Activated CD4-positive, alpha-beta T cell treated with anti-CD3 and anti-CD28 coated beads, Interleukin-2, amount 10 ng/mL, durations not matched to agents 7 days and 5 days (primary cell): ENCODE measurements at places on chromosomes 12 and 14. TPM values are rescaled to one million over a fixed set of nuclear protein-coding genes. Genes with fewer than 3 reads are reported as not detected.

GLS2 gene
- total RNA-seq = 1.1 TPM

CCDC175 gene
- not detected for total RNA-seq

DNA sequence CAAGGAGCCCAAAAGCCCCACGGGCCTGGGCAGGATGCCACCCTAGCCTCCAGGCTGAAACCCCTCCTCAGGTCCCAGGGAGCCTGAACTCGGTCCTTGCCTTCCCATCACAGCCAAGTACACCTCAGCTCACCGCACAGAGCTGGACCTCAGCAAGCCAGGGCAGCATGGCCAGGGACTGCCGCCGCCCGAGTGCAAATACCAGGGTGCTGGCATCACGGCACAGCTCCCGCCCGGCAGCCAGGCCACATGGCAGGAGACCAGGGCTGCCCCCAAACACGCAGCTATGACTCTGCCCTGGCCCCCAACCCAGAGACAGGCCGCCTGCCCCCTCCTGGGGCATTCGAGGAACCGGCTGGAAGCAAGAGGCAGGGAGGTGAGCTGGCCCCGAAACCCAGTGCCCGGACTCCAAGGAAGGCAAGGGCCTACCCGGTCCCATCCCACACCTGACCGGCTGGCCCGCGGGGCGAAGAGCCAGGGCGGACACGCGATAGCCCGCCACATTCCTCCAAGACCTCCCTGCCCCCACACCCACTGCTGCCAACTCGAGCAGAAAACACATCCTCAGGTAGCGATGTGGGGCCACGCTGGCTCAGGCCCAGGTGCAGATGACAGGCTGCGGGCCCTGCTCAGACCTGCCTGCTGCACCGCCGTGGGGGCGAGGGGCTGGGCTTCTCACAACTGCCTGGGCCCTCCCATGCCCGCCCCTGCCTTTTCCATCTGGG lies 2.7 kb downstream of the JAG2 start:
- H3K27me3 ChIP-seq = peaks cover 15% of the 10 kb centered on the region
- no peak for DNase-seq
- no peak overlapping the region for H3K4me3 ChIP-seq
- H3K36me3 ChIP-seq = no peaks in the 10 kb centered on the region

DNA sequence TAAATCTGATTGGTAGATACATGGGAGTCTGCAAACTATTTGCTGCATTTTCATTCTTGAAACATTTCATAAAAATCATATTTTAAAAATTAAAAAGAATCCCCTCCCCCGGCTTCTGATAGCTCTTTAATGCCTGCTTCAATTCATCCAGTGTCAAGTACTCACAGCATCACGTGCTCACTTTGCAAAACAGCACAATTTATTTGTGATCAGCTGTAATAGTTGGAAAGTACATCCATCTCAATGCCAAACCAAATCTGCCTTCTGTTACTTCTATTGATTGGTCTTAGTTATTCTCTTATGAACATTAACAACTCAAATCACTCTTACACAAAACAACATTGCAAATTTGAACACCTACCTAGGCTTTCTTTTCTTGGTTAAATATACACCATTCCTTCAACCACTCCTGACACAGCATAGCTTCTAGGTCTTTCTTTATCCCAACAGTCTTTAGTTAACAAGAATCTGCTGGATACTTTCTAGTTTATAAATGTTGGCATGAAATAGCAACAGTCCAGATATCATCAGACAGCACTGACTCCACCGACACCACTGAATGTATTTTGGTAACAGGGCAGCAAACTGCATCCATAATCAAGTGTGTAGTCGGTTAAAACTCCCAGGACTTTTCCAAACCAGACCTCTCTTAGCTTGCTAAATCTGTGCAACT lies 58.0 kb downstream of the PARP11 start:
- no peak overlapping the region for H3K4me3 ChIP-seq
- no peak overlapping the region for H3K27ac ChIP-seq
- peaks cover 46% of the 10 kb centered on the region for H3K36me3 ChIP-seq
- H3K27me3 ChIP-seq = no peaks in the 10 kb centered on the region
- peaks cover 6% of the 10 kb centered on the region for H3K4me1 ChIP-seq

- no peak overlapping the region for H3K27ac ChIP-seq
- H3K36me3 ChIP-seq = no peaks in the 10 kb centered on the region
- no peak for DNase-seq
- no peaks in the 10 kb centered on the region for H3K4me1 ChIP-seq
- H3K27me3 ChIP-seq = peaks cover 48% of the 10 kb centered on the region
These were observed 45.5 kb downstream of the EML1 start for GRCh38 chr14:99838639-99839134.

- H3K4me3 ChIP-seq = no peak overlapping the region
- H3K4me1 ChIP-seq = peaks cover 12% of the 10 kb centered on the region
- no peak for DNase-seq
These were observed 61.3 kb downstream of the DICER1 start for GRCh38 chr14:95095996-95096395.
